ENCODE measurements at places on chromosomes 5 and 9. TPM values are rescaled to one million over a fixed set of nuclear protein-coding genes. Genes with fewer than 3 reads are reported as not detected.
A peak's percentile ranks its signal among the peaks of the same experiment; 100 is the strongest.

DNA sequence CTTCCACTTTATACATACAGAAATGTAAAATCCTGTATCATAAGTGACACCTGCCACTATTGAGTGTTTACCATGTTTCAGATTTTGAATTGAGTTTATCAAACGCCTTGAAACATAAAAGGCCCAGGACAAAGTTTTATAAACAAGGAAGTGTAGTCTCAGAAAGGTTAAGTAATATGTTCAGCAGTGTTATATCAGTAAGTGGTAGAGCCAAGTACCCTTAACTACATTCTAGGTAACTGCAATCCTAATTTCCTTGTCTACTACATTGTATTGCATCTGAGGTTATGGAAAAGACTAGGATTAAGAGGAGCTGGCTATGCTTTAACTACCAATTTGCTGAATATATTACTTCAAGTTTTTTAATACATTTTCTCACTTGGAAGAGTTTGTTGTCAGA lies 641.6 kb downstream of the LRRC70 start:
- no peak for DNase-seq

- DNase-seq, result no peak
These were observed 265.8 kb downstream of the MAST4 start for GRCh38 chr5:66862020-66862419.

DNA sequence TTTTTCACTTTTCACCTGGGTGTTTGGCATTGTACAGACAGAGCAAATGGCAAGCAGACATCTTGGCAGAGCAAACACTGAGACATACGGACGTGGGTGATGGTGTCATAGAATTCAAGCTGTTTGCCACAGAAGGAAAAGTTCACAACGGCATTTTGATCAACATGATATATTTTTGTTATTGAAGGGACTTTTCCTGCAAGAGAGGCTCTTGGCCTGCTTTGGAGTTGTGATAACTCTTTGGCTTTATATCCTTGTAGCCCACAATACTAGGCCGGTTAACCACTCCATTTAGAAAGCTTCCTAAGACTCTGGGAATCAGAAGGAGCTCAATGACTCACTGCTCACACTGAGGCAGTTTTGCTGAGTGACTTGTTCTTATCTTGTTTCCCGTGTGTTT lies 1038.3 kb downstream of the TLE1 start:
- DNase-seq, result no peak

GRCh38 chr5:80229902-80230255 lies 26.0 kb downstream of the SERINC5 start:
- DNase-seq, result no peak

GRCh38 chr9:97954550-97954989 lies 16.6 kb upstream of the HEMGN start:
- DNase-seq, result peak; percentile 41

DNA sequence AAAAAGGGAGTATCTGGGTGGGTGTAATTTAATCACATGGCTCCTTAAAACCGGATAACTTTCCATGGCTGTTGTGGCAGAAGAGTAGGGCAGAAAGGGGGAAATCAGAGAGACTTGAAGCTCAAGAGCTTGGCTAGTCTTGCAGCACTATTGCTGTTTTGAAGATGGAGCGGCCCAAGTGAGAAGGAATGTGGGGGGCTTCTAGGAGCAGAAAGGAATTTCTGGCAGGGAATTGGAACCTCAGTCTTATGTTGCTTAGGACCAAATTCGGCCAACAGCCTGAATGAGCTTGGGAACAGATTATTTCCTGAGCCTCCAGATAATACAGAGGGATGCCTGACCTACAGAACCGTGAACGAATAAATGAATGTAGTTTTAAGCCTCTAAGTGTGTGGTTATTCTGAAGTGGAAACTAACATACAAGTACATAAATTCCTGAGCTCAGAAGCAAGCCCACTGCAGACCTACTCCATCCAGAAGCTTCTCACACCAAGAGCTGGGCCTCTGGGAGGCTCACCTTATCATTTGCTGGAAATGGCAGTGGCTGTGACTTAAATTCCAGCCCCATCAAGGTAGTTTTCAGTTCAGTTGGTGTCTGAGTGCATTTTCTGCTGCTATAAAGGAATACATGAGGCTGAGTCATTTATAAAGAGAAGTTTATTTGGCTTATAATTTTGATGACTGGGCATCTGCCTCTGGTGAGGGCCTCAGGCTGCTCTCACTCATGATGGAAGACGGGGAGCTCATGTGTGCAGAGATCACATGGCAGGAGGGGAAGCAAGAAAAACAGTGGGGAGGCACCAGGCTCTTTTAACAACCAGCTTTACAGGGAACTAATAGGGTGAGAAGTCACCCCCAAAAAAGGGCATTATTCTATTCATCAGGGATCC lies 15.3 kb upstream of the TMEM174 start:
- no peak for DNase-seq

GRCh38 chr9:74742792-74743730 lies 144.7 kb downstream of the TRPM6 start:
- no peak for DNase-seq

GRCh38 chr9:88426651-88427050 lies 38.4 kb downstream of the SPIN1 start:
- no peak for DNase-seq

- no peak for DNase-seq
These were observed 52.2 kb downstream of the MAP1B start for GRCh38 chr5:72159501-72159911.

Gene NAA35
- 21.3 TPM for total RNA-seq

Gene HAPLN1
- 0.13 TPM for total RNA-seq

Data from Panc1 (cell line).